ENCODE measurements at places on chromosomes 6 and 20. TPM values are rescaled to one million over a fixed set of nuclear protein-coding genes. Genes with fewer than 3 reads are reported as not detected.

KCNS1 gene
- 5.5 TPM for total RNA-seq

SLX4IP gene
- total RNA-seq = 5.0 TPM

NFATC2 gene
- 1.8 TPM for total RNA-seq

ABHD16B gene
- not detected for total RNA-seq

SLC22A16 gene
- total RNA-seq = not detected

GGTLC1 gene
- total RNA-seq = not detected

TBC1D22B gene
- total RNA-seq = 7.8 TPM

ULBP2 gene
- 2.1 TPM for total RNA-seq

IRF4 gene
- 0.16 TPM for total RNA-seq

TFAP2B gene
- not detected for total RNA-seq

LHFPL5 gene
- not detected for total RNA-seq

CFAP61 gene
- 0.12 TPM for total RNA-seq

MATN4 gene
- not detected for total RNA-seq

VWA7 gene
- 0.97 TPM for total RNA-seq

UNC93A gene
- total RNA-seq = not detected

RBL1 gene
- total RNA-seq = 6.6 TPM

NEU1 gene
- 74.3 TPM for total RNA-seq

Measured in hair follicle dermal papilla cell (primary cell).